ENCODE measurements at places on chromosomes 1 and 21.
A peak's percentile ranks its signal among the peaks of the same experiment; 100 is the strongest.

DNA sequence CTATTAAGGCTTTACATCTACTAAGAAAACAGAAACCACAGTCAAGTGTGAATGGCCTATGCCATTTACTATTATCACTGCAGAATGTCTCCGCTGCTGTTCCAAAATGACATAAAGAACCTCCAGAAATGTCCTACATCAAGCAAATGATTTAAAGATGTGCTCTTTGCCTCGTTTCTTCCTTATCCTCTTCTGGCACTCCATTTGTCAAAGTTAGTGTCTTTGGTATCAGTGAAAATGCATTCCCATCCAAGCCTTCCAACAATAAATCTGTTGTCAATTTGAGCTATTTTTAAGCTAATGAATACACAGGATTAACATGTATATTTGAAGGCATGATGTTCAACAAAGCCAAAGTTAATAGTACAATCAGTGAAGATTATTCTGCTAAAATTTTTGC is 105.7 kb downstream of the LRRC53 start:
- DNase-seq: no peak

GRCh38 chr1:187617776-187618175 is 789.0 kb downstream of the PLA2G4A start:
- DNase-seq: peak; percentile 23

DNA sequence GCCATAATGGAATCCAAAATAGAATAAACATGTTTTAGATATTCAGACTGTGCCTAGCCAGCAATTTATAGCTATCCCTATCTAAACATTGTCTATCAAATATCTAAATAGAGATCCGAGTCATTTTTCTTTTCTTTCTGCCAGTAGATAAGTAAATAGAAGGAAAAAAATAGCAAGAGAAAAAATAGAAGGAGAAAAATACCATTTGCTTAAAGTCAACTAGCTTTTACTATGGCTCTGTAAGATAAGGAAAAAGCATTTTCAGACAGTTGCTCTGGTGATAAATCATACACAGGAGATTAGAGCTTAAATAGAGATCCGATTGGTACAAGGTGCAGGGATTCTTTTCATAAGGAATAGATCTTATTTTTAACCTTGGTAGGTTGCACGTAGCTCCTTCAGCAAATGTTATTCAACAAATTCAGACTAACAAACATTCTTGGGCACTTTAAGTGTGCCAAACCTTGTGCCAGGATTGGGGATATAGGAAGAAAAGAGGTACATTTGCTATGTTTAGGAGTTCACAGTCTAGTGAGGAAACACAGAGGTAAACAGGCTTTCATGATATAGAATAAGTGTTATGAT is 70.1 kb upstream of the CCDC190 start:
- DNase-seq: no peak

DNA sequence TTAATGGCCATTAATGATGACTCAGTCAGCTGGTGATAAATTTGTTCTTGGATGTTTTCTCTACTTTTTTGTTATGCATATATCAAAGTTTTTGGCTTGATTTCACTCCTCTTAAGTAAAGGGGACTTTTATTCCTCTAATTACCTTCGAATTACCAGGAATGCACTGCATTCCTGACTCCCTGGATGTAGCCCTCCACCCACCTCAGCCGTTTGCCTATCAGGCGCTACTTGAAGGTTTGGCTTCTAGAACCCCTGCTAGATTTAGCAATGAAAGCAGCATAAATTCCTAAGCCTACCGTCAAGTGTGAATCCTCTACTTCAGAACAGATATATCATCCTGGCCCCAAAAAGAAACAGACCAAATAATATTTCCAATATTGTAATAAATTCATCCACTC is 387.8 kb upstream of the ADGRL2 start:
- no peak for DNase-seq

- no peak for DNase-seq
These were observed 1.7 kb downstream of the PTPRU start for GRCh38 chr1:29237852-29238619.

DNA sequence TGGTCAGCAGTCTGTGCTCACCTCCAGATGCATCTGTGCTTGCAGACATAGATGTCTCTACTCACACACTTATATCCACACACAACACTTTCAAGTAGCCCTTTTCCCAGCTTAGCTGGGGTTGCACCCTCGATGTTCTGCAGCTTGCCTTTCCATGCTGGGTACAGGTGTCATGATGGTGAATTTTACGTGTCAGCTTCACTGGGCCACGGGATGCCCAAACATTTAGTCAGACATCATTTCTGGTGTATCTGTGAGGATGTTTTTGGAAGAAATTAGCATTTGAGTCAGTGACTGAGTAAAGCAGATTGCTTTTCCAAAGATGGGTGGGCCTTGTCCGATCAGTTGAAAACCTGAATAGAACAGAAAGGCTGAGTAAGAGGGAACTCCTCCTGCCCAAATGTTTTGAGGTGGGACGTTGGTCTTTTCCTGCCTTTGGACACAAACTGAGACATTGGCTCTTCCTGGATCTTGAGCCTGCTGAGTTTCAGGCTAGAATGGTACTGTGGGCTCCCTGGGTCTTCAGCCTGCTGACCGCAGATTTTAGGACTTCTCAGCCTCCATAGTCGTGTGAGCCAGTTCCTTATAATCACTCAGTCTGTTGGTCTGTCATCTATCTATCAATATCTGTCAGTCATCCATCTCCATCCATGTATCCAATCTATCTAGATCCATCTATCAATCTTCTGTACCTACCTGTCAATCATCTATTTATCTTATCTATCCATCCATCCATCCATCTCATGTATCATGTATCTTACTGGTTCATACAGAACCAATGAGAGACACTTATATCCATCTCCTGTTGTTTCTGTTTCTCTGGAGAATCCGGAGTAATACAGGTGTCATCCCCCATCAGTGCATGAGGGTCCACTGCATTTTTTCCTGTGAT is 12.7 kb upstream of the OBSCN start:
- no peak for DNase-seq

- no peak for DNase-seq
These were observed 229.3 kb downstream of the DISC1 start for GRCh38 chr1:231855926-231856325.

DNA sequence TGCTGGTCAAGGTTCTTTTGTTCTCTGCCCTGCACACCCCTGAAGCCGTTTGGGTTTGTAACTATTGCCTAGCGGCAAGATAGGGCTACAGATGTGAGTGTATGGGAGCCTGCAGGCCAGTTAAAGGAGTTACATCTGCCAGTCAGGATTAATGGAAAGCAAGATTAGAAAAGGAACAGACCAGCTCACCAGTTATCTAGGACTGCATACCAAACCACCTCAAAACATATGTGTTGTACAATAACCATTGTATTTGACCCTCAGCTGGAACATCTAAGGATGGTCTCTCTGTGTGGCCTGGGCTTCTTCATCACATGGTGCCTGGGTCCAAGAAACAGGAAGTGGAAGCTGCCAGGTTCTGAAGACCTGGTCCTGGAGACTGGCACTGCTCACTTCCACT is 52.5 kb upstream of the FBXO28 start:
- no peak for DNase-seq

- no peak for DNase-seq
These were observed 4.0 kb downstream of the LIX1L start for GRCh38 chr1:145953861-145954260.

DNA sequence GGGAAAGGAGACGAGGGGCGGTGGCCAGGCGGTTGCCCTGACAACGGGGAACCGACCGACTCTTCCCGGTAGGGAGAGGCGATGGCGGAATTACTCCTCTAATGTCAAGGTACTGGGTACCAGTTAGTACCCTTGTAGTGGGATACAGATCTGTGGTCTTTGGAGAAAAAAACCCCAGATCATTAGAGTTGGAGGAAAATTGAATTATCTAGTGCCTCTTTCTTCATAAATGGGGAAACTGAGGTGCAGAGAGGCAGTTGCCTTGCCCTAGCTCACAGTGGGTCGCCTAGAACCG is 545 bp upstream of the PEF1 start:
- DNase-seq: no peak
